Activated T-cell treated with anti-CD3 and anti-CD28 coated beads, Interleukin-2, amount 50 U/mL, for 4 hours (primary cell): ENCODE measurements at places on chromosomes 2 and 18.

DNA sequence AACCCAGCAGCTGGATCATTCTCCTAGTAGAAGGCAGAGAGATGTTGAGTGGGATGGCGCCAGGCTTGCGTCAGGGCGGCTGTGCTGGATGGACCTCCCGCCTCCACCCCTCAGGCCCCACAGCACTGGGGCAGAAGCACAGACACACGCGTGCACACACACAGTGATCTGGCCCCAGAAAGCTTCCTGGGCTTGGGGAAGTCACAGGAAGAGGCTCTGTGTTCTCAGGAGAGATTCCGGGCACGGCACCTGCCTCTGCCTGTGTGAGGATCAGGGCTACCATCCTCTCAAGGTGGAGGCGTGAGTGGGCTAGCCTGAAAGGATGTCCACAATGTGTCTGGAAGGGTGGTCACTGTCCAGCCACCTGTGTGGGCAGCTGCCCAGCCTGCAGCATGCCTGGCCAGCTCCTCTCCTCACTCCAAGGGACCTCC is 229.8 kb upstream of the HS6ST1 start:
- DNase-seq: no peak

DNA sequence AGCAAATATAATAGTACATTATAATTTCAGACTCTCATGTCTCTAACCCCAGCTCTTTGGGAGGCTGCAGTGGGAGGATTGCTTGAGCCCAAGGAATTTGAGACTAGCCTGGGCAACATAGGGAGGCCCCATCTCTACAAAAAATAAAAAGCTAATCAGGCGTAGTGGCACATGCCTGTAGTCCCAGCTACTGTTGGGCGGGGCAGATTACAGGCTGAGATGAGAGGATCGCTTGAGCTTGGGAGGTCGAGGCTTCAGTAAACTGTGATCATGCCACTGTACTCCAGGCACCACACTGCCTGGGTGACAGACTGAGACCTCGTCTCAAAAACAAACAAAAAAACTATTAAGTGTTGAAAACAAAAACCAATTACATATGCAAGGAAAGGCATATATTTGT is 123.0 kb upstream of the MYO3B start:
- DNase-seq: no peak

- no peak for DNase-seq
These were observed 75.7 kb downstream of the ADAM23 start for GRCh38 chr2:206518997-206519396.

- DNase-seq: no peak
These were observed 115.0 kb downstream of the CELF4 start for GRCh38 chr18:37450434-37451132.

GRCh38 chr2:106833256-106833655 is 52.7 kb downstream of the ST6GAL2 start:
- DNase-seq: no peak

DNA sequence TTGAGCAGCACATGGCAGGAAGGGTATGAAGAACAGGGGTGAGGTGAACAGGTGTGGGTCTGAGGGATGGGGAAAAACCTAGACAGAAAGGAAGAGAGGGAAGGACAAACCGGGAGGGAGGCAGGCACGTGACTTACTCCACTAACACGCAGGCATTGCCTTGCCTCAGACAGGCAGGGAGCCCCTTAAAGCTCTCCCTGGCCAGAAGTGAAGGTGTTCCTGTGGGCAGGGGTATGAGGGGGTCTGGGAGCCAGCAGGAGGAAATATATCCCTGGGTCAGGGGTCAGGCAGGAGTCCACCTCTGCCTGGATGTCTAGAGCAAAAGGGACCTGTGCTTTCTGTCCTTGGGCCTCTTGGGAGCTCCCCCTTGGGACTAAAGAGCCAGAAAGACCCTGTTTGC is 135.3 kb upstream of the EPAS1 start:
- no peak for DNase-seq

DNA sequence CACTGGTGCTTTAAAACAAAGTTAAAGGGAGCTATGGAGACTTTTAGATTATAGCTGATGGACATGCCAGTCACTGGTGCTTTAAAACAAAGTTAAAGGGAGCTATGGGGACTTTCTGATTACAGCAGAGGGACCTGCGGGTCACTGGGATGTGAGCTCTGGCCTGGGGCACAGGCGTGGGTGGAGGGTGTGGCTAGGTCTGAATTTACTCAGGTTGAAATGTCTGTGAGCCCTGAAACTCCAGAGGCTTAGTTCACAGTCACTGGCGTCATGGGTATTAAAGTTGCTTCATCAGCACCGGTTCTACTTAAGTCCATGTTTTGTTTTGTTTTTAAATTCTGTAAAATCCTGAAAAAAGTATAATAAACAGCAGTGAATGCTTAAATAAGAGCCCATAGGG is 49.0 kb upstream of the TMEM18 start:
- no peak for DNase-seq

DNA sequence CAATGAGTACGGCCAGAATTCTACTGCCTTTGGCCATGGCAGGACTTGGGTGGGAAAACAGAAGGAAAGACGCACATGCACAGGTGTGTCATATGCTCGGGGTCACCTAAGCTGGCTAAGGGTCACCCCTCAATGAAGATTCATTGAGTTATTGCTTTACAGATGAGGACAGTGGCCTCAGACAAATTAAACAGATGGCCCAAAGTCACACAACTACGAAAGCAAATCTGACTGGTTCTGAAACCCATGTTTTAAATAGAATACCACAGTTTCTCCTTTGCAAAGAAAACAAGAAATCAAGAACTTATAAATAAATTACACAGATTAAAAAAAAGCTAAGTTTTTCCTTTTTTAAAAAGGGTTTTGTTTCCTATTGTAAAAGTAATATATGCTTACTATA is 70.5 kb downstream of the ID2 start:
- DNase-seq: no peak

- DNase-seq: no peak
These were observed 11.5 kb upstream of the BIN1 start for GRCh38 chr2:127118467-127118866.

GRCh38 chr2:97992836-97993825 is 2.6 kb downstream of the TMEM131 start:
- DNase-seq: no peak

GRCh38 chr2:113910110-113910717 is 20.3 kb downstream of the ACTR3 start:
- peak; percentile 80 for DNase-seq

DNA sequence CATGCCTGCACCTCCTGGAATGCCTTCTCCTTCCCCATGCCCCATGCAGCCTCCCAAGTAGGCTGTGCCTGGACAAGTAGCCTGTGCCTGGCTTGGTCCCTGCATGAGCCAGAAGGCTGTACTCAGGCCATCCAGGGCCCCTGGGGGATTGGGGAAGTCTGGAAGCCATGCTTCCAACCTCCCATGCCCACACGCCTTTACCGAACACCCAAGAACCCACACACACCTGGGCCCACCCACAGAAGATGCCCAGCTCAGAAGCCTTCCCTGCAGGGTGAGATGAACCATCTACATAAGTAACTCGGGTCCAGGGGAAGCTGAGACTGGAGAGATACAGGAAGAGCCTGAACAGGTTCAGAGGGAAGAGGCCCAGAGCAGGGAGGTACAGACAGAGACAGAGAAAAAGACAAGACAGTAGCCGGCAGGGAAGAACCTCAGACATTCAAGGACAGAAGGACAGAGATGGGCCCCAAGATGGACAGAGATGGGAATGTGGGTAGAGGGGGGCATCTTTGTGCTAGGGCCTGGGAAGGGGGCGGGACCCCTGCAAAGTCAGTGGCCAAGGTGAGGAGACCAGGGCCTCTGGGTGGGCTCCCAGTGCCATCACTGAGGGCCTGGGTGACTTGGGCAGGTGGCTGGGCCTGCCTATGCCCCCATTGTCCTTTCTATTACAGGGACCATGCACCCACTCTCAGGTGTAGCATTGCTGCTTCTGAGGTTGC is 4.3 kb downstream of the BIN1 start:
- no peak for DNase-seq

GRCh38 chr2:13201924-13202323 is 485.2 kb downstream of the TRIB2 start:
- DNase-seq: no peak

DNA sequence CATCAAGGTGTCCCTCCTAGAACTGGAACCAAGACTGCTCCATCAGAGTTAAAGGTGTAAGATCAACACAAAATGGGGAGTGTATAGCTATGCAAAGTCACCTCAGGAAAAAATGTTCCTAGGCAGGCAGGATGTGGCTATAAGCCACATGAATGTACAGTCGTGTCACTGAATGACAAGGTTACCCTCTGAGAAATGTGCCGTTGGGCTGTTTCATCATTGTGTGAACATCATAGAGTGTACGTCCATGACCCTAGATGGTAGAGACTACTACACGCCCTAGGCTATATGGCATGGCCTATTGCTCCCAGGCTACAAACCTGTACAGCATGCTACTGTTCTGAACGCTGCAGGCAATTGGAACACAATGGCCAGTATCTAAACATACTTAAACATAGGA is 24.5 kb downstream of the TYMS start:
- DNase-seq: no peak

DNA sequence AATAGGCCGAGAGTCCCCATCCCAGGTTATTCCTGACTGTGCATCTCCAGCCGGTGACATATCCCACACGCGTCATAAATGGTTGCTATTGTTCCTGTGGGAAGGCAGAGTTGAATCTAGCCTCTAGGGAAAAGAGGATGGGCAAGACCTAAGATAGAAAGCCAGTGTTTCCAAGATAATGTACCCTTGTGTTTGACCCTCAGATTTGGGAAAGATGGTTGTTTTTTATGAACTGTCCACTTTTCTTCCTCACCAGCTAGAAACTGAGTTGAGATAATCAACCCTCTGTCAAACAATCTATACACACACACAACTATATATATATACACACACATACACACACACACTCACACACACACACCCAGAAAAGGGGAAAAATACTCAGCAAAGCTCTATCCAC is 131.0 kb downstream of the PRKCE start:
- no peak for DNase-seq

DNA sequence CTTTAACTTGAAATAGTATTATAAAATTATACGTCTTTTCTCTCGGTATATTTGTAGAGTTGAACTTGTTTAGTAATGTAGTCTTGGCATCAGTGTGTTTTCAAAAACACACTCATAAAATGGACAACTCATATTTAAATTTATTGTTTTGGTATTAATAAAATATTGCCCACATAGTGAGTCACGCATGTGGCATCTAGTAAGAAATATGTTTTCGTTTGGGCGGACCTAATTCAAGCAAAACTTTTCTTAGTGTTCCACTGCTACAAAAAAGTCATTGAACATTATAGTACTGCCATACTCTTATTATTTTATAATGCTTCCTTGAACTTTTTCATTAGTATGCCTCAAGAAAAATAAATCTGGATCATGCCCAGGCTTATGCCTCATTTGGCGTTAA is 31.1 kb upstream of the FAM237A start:
- DNase-seq: no peak

DNA sequence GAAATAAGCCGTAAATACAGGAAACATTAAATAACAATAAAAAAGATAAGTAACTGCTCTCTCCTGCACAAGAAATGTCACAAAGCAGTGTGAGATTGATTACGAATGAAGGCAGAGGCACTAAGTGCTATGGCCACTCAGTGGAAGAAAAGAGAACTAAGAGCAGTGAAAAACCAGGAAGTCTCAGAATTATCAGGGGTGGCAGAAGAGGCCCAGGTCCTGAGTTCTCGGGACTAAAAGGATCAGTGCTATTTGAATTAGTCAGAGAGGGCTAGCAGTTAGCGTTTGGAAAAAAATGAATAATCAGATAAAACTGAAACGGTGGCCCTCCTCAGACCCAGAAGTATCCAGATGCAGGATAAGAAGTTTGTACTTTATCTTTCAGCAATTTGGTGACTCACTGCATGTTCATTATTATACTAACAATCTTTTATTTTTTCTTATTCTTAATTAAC is 367.1 kb downstream of the ZEB2 start:
- DNase-seq: no peak

DNA sequence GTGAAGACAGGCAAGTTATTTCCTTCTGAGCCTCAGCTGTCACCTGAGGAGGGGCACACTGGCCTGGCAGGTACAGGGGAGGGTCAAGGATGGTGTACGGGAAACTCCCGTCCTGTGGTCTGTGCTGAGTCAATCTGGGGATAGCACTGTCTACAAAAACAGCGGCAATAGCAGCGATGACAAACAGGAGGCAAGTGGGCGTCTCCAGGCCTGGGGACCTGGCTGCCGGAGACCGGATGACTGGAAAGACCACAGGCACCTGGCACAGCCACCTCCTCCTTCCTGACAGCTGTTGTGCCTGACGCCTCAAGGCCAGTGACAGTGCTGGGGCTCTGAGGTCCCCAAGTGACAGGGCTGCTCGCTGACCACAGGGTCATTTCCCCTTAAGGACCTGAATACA is 202.1 kb upstream of the HS6ST1 start:
- DNase-seq: no peak

DNA sequence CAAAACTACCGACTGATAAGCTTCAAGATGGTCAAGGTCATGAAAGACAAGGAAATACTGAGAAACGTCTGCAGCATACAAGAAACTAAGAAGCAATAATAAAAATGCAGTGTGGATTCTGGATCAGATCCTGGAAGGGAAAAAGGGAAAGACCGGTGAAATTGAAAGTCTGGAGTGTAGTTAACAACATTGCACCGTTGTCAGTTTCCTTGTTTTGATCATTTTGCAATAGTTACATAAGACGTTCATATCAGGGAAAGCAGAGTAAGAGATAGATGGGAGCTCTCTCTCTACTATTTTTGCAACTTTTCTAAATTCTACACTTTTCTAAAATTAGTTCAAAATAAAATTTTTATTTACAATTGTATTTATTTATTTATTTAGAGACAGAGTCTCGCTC is 15.0 kb upstream of the ZNF407 start:
- no peak for DNase-seq

- no peak for DNase-seq
These were observed 10.6 kb upstream of the BOK start for GRCh38 chr2:241547781-241548450.

DNA sequence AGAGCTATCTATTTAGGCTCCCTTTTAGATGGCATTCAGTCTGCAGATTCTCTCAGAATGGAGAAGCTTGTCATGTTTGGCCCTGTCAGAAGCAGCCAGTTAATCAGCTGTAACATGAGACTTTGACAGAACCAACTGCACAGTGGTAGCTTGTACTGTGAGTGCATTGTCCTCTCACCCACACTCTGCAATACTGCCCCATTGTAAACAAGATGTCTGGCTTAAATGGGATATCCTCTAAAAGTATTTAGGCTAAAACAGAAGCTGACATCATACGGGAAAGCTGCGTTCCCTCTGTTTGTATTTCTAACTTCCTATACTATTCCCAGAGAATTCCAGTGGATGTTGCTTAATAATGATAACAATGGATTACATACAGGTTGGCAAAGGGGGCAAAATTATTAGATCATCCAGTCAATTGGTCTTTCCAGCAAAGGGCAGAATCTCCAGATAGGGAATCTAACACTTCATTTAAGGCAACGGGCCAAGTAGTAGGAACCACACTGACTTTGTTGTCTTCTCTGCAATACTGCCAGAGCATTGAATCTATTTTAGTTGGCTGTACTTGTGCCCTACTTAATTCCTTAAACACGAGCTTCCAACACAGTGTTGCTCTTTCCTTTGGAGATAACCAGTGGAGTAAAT is 15.4 kb upstream of the STAT4 start:
- no peak for DNase-seq
